ENCODE measurements at places on chromosomes 11 and 22. TPM values are rescaled to one million over a fixed set of nuclear protein-coding genes. Genes with fewer than 3 reads are reported as not detected.

DNA sequence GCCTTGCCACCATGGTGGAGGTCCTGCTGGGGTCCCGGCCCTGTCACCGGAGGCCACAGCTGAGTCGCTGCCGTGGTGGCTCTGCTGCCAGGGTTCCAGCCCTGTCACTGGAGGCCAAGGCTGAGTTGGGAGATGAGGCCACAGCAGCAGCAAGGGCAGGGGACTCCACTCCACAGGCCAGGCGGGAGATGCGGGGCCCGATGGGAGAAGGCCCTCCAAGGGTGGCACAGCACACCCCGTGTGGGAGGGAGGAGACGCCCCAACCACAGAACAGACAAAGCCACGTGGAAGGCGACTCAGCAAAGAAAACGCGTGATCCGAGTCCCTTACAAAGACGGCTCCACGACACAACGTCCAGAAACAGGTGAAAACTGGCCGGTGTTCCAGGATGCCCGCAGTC lies 159.3 kb downstream of the BRD1 start:
- no peak for DNase-seq
- no peaks in the 10 kb centered on the region for H3K4me1 ChIP-seq
- H3K4me3 ChIP-seq, result no peak overlapping the region
- H3K27me3 ChIP-seq, result peaks cover 15% of the 10 kb centered on the region
- H3K36me3 ChIP-seq, result no peaks in the 10 kb centered on the region

DNA sequence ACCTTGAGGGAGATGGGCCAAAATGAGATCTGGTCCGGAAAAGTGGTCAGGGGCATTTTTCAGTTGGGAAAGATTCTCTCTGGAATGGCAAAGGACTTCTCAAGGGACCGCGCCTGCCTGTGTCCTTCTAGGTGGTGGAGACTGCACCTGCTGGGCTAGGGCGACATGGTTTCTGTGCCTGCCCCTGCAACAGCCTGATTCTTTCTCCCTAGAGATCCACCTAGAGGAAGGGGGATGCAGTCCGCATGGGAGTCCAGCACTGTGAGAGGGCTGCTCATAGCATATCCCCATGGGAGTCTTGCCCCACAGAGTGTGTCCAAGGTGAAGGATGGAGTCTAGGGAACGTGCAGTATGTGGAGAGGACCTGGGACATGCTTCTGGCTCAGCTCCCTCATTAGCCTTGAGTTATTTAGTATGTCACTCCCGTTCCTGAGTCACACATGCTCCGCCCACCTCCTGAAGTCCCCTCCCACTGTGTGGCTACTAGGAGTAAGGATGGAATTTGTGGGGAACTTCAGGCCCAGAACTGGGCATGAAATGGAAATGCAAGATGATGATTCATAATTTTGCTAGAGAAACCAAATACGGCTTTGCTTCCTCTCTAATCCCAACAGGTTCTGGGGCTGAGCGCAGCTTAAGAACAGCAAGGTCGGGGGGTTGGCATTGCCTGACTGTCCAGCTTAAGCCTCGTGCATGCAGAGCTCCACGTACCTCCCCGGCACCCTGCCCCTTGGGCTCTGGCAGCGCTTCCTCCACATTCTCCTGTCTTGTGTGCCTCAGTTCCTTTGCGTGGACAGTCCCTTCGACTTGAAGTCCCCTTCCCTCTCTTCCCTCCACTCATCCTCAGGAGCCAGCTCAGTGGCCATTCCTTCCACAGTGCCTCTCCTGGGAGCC lies 35.0 kb downstream of the GRIK4 start:
- no peak overlapping the region for H3K4me3 ChIP-seq
- H3K4me1 ChIP-seq, result peaks cover 20% of the 10 kb centered on the region
- no peaks in the 10 kb centered on the region for H3K36me3 ChIP-seq
- H3K27ac ChIP-seq, result no peak overlapping the region
- DNase-seq, result peak; percentile 41

GRCh38 chr22:39443398-39443797 lies 13.4 kb upstream of the MGAT3 start:
- H3K27me3 ChIP-seq, result no peaks in the 10 kb centered on the region
- no peaks in the 10 kb centered on the region for H3K36me3 ChIP-seq
- H3K4me1 ChIP-seq, result peaks cover 54% of the 10 kb centered on the region

- DNase-seq, result no peak
- no peak overlapping the region for H3K4me3 ChIP-seq
- no peaks in the 10 kb centered on the region for H3K4me1 ChIP-seq
- H3K27me3 ChIP-seq, result no peaks in the 10 kb centered on the region
Observed at GRCh38 chr11:128457874-128458273, 129.5 kb downstream of the ETS1 start.

CHRDL2 gene
- 8.0 TPM for polyA plus RNA-seq

DNA sequence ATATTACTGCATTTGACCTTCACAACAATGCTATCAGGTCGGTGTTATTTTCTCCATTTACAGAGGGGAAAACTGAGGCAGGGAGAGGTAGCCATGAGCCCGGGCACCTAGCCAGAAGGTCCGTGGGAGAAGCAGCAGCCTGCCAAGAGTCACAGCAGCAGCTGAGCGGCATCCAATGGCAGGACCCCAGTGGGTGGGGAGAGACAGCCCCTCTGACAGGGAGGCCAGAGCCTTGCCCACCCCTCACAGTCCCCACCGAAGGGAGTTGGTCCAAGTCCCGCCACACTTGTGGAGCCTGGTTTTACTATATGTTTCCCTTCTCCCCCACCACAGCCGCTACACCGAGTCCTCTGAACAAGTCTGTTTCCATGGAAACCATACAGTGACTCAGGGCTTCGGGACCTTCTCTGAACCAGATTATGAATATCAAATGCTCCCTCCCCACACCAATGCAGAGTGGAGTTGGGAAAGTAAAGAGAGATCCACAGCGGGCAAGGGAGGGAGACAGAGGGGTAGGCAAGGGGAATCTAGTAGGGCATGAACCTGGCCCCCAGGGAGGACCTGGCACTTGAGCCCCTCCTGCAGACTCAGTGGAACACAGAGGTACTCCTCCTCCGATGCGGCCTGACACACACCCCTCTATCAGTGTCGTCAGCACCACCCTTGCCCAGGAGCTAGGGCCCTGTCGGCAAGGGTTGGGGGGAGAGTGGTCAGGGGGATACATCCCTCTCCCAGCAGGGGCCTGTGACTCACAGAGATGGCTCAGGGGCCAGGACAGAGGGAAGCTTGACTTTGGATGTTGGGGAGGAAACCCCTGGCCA lies 2.5 kb downstream of the CHST1 start:
- no peaks in the 10 kb centered on the region for H3K36me3 ChIP-seq
- no peak overlapping the region for H3K4me3 ChIP-seq
- H3K27me3 ChIP-seq, result peaks cover 9% of the 10 kb centered on the region
- H3K27ac ChIP-seq, result no peak overlapping the region
